ENCODE measurements at places on chromosomes 5 and 9.

DNA sequence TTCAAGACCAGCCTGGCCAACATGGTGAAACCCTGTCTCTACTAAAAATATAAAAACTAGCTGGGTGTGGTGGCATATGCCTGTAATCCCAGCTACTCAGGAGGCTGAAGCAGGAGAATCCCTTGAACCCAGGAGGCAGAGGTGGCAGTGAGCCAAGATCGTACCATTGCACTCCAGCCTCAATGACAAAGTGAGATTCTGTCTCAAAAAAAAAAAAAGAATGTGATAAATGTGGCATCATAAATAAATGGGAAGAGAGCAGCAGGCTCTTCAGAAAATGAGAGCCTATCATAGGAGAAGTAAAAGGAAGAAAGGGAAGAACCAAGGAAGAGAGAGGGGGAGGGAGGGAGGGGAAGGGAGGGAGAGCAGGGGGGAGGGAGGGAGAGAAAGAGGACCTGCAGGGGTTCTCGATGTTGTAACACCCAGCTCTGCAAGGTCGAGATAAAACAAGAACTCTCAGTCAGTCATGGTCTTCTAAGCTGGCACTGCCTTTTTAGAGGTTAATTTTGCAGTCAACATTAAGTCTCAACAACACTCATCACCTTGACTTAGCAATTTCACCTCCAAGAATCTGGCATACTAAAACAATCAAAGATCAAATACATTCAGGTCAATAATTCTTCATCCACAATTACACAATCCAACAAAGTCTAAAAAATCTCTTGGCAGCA lies 68.7 kb upstream of the SIMC1 start:
- no peak for DNase-seq

DNA sequence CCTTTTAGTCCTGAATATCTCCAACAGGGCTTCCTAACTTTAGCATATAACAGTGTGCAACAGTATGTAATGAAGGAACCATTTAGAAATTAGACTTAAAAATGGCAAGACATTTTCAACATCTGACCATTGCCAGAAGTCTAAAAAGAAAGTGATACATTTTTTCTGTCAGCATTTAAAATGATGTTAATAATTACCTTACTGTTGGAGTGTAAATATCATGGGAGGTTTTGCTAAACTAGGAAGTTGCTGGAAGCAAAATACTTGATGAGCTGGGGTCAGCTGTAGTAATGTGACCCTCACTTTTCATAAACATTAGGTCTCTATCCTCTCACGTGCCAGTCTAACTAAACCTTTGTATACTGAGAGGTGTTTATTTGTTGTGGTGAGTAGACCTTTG lies 68.8 kb downstream of the NTRK2 start:
- DNase-seq, result no peak

GRCh38 chr5:138109463-138110265 lies 25.8 kb downstream of the WNT8A start:
- DNase-seq, result peak; percentile 74

DNA sequence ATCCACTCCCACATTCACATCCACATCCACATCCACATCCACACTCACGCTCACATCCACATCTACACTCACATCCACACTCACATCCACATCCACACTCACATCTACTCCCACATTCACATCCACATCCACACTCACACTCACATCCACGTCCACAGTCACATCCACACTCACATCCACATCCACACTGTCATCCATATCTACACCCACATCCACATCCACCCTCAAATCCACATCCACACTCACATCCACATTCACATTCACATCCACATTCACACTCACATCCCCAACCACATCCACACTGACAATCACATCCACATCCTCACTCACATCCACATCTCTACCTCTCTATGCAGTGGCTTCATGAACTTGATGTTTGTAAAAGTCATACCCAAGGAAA lies 190.5 kb downstream of the IRX1 start:
- DNase-seq, result no peak

DNA sequence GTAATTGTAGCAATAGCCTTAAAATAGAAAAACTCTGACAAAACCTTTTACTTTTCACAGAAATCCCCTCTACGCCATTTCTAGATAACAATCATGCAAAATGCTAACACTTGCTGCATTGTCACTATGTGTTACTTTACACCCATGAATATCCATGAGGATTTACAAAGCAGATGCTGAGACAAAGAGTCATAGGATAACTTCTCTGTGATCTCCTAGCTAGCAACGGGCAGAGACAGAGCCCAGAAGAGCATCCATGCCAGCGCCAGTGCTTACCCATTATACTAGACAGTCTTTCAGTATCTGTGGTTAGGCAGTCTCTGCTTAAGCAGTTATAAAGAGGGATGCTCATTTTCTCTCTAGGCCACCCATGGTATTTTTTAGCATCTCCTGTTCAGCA lies 474.1 kb downstream of the CAAP1 start:
- DNase-seq, result no peak

GRCh38 chr5:91864962-91865361 lies 481.8 kb upstream of the ARRDC3 start:
- no peak for DNase-seq

- DNase-seq, result peak; percentile 66
Observed at GRCh38 chr5:43115968-43116367, 4.7 kb upstream of the ZNF131 start.
